NCI-H510A treated with DMSO at 0.1 percent for 48 hours (cell line): ENCODE measurements at places on chromosomes 11 and 22.

DNA sequence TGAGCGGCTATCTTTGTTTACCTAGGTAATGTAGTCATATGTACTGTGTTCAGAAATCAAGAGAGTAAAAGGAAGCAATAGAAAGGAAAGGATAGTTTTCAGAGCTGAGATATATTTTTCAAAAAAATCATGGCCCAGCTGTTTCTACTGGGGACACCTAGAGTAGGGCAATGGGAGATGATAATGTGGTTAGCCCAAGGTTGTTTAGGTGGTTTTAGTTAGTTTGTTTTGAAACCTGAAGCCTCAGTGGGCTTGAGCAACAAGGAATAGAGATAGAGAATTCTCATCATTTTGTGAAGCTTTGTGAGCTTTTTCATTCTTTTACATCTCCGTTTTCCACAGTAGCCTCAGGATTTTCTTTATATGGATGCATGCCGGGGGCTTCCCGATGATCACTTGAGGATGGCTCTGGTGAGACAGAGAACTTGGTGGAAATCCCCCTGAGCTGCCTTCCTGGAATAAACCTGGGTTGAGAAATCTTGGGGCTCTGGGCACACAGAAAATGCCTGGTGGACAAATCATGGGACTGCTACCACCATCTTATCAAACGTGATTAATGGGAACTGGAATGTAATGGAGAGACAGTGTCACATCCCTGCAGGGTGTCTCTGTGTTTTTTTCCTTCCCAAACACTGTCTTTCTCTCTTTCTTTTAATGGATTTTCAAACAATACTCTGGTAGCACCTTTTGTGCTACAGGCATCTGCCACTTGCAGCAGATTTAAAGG is 49.0 kb downstream of the ARHGAP42 start:
- no peak for DNase-seq

GRCh38 chr22:39363751-39364515 is 14.1 kb downstream of the SYNGR1 start:
- DNase-seq: no peak

DNA sequence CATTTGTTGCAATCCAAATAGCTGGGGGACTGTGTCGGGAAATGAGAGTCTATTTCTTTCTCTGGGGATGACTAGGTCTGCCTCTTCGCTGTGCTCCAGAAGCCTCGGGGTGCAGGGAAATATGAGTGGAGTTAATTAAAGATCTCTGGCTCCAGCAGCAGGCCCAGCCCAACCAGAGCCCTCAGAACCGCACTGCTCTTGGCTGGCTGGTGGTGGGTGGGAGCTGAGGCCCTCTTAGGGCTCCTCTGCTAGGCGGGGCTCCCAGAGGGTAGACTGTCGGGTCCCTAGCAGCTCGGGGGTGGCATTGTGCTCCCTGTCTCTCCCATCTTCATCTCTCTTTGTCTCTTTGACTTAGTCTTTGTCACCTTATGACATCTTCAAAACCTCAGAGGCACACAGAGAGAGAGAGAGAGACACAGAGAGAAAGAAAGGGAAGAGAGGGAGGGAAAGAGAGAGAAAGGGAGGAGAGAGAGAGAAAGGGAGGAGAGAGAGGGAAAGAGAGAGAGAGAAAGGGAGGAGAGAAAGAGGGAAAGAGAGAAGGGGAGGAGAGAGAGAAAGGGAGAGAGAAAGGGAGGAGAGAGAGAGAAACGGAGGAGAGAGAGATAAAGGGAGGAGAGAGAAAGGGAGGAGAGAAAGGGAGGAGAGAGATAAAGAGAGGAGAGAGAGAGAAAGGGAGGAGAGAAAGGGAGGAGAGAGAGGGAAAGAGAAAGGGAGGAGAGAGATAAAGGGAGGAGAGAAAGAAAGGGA is 20.2 kb downstream of the MPPED1 start:
- no peak for DNase-seq

DNA sequence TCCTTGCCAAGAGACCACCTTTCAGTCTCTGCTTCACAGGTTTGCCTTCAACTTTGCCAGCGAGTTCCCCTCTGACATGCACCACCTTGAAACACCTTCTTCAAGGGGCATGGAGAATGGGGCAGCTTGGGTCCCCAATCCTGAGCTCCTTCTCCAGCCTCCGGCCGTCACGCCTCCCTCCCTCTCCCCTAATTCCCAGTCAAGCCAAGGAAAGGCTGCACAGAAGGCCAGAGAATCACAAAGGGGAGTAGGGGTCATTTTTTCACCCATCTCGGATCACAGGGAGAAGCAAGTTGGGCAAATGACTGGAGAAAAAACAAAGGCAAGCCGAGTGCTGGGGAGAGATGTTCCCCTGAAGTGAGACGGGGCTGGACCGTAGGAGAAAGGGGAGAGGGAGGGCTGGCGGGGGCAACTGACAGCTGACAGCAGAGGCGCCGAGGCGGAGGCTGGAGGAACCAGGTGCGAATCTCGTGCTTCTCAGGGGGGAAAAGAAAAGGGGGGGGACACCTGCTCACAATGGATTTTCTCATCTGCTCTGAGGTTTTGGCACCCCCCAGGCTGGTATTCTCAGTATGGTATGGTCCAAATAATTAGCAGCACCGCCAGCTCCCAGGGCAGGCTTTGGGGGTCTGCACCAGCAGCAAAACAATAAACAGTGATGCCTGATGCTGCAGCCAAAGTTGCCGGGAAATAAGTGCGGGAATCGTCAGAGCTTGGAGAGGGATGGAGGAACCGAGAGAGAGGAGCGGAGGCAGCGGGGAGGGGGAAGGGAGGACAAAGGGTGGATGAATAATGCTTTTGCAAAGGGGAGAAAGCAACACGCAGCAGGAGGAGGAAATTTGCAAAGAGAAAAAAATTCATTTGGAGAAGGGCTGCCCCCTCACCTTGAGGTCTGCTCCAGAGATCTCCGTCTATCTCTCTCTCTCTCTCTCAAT is 644 bp downstream of the YPEL4 start:
- DNase-seq: no peak
